IMR-90 (cell line): ENCODE measurements at places on chromosomes 12 and 14. TPM values are rescaled to one million over a fixed set of nuclear protein-coding genes. Genes with fewer than 3 reads are reported as not detected.

CLEC14A gene
- 2.8 and 3.0 TPM in 2 replicates for total RNA-seq

FAIM2 gene
- total RNA-seq: 0.72 and 0.83 TPM in 2 replicates

CLEC2B gene
- 0.18 and 0.56 TPM in 2 replicates for total RNA-seq

CLEC2A gene
- total RNA-seq: not detected in 2 replicates

TM7SF3 gene
- total RNA-seq: 45.3 and 46.6 TPM in 2 replicates

DNA sequence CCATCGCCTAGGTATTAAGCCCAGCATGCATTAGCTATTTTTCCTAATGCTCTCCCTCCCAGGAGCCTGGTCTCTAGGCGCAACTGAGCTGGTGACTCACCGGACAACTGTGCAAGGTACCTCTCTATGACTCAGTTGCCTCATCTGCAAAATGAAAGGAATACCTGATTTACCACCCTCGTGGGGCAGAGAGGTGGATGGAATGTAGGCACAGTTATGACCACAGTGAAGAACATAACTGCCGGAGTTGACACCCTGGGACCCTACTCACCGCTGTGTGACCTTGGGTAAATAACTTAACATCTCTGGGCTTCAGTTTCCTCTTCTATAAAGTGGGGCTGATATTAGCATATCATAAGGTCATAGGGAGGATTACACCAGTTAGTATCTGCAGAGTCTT is 22.6 kb downstream of the BCL11B start:
- no peak for DNase-seq
- peaks cover 8% of the 10 kb centered on the region for H3K27me3 ChIP-seq
- H3K36me3 ChIP-seq: no peaks in the 10 kb centered on the region
- no peaks in the 10 kb centered on the region for H3K4me1 ChIP-seq
- no peak overlapping the region for H3K4me3 ChIP-seq
- H3K27ac ChIP-seq: no peak overlapping the region

DNA sequence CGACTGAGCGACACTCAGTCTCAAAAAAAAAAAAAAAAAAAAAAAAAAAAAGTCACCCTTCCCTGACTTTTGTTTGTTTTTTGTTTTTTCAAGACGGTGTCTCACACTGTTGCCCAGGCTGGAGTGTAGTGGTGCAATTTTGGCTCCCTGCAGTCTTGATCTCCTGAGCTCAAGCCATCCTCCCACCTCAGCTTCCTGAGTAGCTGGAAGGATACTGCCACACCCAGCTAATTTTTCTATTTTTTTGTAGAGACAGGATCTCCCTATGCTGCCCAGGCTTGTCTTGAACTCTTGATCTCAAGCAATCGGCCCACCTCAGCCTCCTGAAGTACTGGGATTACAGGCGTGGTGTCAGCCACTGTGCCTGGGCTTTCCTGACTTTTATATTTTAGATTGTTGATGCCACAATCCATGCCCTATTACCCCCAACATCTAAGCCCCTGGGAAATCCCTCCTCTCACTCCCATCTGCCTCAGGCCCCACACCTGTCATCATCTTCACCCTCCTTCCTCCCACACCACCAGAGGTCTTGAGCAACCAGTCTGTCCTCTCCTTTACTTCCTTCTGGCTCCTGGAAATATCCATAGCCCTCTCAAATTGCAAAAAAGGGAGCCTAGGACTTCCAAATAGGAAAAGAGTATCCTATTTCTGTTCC is 7.8 kb downstream of the IKZF4 start:
- H3K27me3 ChIP-seq: no peaks in the 10 kb centered on the region
- H3K4me3 ChIP-seq: no peak overlapping the region
- H3K4me1 ChIP-seq: peaks cover 2% of the 10 kb centered on the region; the same call in 1 of the 2 replicates
- DNase-seq: no peak

DNA sequence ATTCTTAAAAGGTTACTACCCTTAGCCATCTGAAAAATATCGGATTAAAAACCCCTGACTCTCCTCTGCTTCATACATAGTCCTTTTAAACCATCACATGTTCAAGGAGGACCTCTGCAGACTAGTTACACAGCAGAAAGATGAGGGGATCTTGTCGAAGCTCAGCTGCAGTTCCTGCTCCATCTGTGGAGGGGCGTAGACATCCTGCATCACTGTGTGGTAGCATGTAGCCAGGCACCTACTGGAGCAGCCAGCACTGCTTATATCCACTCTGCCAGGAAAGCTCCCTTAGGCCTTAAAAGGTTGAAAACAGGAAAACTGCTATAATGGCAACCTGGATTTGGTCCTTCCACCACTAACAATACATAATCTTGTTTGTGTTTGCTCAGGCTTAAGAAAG is 57.6 kb upstream of the STRN3 start:
- no peaks in the 10 kb centered on the region for H3K36me3 ChIP-seq
- H3K4me3 ChIP-seq: no peak overlapping the region
- no peak overlapping the region for H3K27ac ChIP-seq
- no peaks in the 10 kb centered on the region for H3K4me1 ChIP-seq

DNA sequence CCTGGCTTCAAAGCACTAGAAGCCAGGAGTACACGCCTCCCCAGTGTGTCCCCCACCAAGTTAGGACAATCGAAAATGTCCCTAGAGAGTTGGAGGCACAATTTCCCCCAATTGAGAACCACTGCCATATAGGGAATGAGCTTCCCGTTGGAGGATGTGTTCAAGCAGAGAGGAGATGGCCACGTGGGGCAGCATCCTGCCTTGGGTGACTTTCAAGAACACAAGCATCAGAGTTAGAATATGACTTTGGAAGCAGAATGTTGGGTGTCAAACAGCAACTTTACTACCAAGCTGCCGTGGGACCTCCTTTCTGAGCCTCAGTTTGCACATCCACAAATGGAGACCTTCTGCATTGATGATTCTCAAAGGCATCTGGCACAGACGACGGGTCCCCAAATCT is 56.5 kb downstream of the RFLNA start:
- no peaks in the 10 kb centered on the region for H3K4me1 ChIP-seq
- H3K27ac ChIP-seq: no peak overlapping the region
- peaks cover 90% of the 10 kb centered on the region for H3K36me3 ChIP-seq
- no peak overlapping the region for H3K4me3 ChIP-seq

GRCh38 chr14:74896400-74896799 is 14.7 kb downstream of the DLST start:
- no peaks in the 10 kb centered on the region for H3K27me3 ChIP-seq
- no peak for DNase-seq
- H3K36me3 ChIP-seq: peaks cover 79% of the 10 kb centered on the region
- no peak overlapping the region for H3K27ac ChIP-seq
- no peak overlapping the region for H3K4me3 ChIP-seq
- H3K4me1 ChIP-seq: no peaks in the 10 kb centered on the region

- H3K27me3 ChIP-seq: peaks cover 17% of the 10 kb centered on the region; the same call in 1 of the 2 replicates
- H3K36me3 ChIP-seq: no peaks in the 10 kb centered on the region
- H3K27ac ChIP-seq: no peak overlapping the region
- H3K4me1 ChIP-seq: no peaks in the 10 kb centered on the region
- no peak for DNase-seq
- no peak overlapping the region for H3K4me3 ChIP-seq
Measured at GRCh38 chr14:92924247-92924646, 1.3 kb downstream of the CHGA start.

GRCh38 chr12:52228931-52229330 is 4.1 kb upstream of the KRT7 start:
- no peak for DNase-seq
- no peaks in the 10 kb centered on the region for H3K36me3 ChIP-seq

DNA sequence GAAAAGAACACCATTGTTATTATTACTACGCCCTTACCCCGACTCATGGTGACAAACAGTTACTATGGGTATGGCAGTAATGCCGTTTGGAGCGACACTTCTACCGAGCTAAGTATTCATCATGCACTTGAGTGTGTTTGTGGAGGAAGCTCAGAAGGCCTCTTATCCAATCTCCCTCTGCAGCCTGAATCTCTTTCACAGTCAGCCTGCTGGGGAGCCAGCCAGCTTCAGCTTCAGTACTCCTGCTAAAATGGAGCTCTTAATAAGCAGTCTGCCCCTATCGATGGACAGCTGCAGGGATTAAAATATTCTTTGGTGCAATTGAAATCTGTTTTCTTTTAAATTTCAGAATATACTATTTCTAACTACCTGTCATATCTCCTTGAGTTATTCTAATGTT is 24.7 kb upstream of the ATP5MC2 start:
- H3K27me3 ChIP-seq: peaks cover 64% of the 10 kb centered on the region
- no peaks in the 10 kb centered on the region for H3K36me3 ChIP-seq
- no peak for DNase-seq
- peaks cover 2% of the 10 kb centered on the region; the same call in 1 of the 2 replicates for H3K4me1 ChIP-seq
